Neural progenitor cell (in vitro differentiated cells): ENCODE measurements at places on chromosomes 11 and 22. TPM values are rescaled to one million over a fixed set of nuclear protein-coding genes. Genes with fewer than 3 reads are reported as not detected.

The B4GALNT4 gene
- total RNA-seq = 16.4 and 110 TPM in 2 replicates

The UPK3A gene
- total RNA-seq = 0.50 TPM in 1 of 2 replicates, not detected in the other

The PRR33 gene
- not detected in 2 replicates for total RNA-seq

The CCDC87 gene
- total RNA-seq = 0.22 and 1.2 TPM in 2 replicates

The OR5A1 gene
- total RNA-seq = 0.02 and 0.06 TPM in 2 replicates

The ISX gene
- total RNA-seq = not detected in 2 replicates

The RIMBP3B gene
- 0.34 TPM in 1 of 2 replicates, not detected in the other for total RNA-seq

The RTN4RL2 gene
- 0.13 and 1.9 TPM in 2 replicates for total RNA-seq

The OR52A1 gene
- total RNA-seq = not detected in 2 replicates

The SEPTIN3 gene
- 12.8 and 20.5 TPM in 2 replicates for total RNA-seq

The DDX25 gene
- total RNA-seq = 8.9 and 12.4 TPM in 2 replicates

The FAM83F gene
- total RNA-seq = 0.09 and 0.56 TPM in 2 replicates

The RBMXL2 gene
- 0.19 TPM in 1 of 2 replicates, not detected in the other for total RNA-seq

The SPECC1L gene
- 35.8 and 48.9 TPM in 2 replicates for total RNA-seq

The DDX17 gene
- total RNA-seq = 621 and 672 TPM in 2 replicates

GRCh38 chr11:12287009-12287373 lies 90.4 kb upstream of the PARVA start:
- no peak for DNase-seq

DNA sequence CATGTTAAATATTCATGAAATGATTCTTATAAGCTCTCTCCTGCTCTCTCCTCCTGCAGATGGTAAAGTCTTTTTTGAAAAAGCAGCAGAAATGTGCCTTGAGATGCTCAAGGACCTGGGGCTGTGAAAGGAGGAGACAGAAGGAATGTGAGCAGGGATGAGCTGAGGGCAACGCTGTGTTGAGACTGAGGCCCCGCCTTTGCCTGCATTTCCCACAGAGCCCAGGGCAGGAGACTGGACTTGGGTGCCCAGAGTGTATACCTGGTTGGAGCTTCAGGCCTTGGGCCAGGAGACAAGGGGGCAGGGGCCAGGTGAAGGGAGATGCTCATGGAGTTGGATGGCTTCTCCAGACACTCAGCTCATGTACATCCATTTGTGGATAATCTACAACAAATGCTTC lies 39.2 kb downstream of the CEP164 start:
- DNase-seq = no peak

DNA sequence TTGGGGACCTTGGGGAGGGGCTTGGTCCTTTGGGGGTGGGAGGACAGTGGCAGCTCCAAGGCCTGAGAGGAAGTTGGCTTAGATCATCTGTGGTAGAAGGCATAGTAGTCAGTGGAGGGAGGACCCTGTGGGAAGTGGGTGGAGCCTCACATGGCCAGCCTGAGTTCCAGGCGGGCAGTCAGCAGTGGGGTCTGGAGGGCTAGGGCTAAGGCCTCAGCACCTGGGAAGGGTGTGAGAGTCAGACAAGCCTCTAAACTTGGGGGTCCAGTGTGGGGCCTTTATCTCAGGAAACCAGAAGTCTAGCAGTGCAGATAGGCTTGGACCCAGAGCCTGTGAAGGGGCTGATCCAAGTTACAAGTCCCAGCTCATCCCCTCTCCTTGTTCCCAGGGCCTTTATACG lies 4.0 kb downstream of the NLRX1 start:
- DNase-seq = no peak

- DNase-seq = no peak
These were observed 1.8 kb upstream of the NFAM1 start for GRCh38 chr22:42433754-42434682.

- no peak for DNase-seq
These were observed 14.0 kb upstream of the LRRC32 start for GRCh38 chr11:76684516-76684915.

GRCh38 chr22:22125579-22126468 lies 118.8 kb upstream of the VPREB1 start:
- no peak for DNase-seq

DNA sequence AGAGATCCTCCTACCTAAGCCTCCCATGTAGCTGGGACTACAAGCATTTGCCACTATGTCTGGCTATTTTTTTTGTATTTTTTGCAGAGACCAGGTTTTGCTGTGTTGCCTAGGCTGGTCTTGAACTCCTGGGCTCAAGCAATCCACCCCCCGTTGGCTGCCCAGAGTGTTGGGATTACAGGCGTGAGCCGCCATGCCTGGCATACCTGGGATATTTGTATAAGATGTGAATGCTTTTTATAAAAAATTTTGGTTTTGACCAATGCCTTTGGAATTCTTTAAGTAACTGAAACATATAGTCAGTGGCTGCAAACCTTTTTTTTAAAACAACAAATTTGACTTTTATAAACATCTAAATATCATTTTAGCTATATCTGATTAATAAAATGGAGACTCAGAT lies 42.4 kb downstream of the ADAMTS8 start:
- DNase-seq = no peak

GRCh38 chr22:34645375-34645774 lies 420.6 kb upstream of the ISX start:
- peak; percentile 44 for DNase-seq

DNA sequence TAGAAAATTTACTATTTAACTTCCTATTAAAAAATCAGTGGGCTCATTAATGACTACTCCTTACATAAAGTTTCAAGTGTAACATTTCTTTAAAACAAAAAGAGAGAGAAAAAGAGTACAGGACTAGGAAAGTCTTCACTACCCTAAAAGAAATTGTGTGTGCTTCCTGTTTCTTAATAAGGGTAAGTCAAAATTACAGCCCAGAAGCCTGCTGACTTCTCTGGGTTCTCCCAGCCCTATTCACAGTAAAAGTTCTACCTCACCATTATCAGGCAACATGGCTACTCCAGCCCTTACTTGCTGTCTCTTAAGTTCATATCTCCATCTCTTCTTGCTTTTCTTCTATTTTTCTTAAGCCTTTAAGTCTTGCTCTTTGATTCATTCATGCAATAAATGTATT lies 20.3 kb upstream of the ZC3H12C start:
- no peak for DNase-seq

DNA sequence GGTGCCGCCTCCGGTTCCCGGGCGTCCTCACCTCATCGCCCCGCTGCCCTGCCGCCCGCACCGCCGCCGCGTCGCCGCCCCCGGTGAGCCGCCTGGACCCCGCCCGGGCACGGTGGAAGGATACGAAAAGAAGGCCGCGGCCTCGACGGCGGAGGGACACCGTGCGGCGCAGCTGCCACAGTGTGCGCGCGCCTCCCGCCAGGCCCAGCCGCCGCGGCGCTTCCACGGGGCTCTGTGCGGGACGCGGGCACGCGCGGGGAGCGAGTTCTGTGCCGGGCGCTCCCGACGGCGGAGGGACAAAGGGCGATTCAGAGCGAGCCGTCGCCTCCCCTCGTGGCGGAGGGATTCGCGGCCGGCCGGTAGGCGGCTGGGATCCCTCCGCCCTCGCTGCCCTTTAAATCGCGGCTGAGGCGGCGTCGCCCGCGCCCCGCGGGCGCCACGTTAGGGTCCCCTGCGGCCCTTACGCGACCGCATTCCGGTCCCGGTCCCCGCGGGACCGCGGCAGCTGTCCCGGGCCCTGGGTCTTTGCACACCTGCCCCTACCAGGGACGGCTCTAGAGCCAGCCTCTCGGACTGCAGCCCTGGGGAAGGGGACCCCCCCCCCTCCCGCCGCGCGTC lies 568 bp upstream of the KMT5B start:
- peak; percentile 97 for DNase-seq

- DNase-seq = no peak
These were observed 36.8 kb upstream of the GRIA4 start for GRCh38 chr11:105573091-105573490.

DNA sequence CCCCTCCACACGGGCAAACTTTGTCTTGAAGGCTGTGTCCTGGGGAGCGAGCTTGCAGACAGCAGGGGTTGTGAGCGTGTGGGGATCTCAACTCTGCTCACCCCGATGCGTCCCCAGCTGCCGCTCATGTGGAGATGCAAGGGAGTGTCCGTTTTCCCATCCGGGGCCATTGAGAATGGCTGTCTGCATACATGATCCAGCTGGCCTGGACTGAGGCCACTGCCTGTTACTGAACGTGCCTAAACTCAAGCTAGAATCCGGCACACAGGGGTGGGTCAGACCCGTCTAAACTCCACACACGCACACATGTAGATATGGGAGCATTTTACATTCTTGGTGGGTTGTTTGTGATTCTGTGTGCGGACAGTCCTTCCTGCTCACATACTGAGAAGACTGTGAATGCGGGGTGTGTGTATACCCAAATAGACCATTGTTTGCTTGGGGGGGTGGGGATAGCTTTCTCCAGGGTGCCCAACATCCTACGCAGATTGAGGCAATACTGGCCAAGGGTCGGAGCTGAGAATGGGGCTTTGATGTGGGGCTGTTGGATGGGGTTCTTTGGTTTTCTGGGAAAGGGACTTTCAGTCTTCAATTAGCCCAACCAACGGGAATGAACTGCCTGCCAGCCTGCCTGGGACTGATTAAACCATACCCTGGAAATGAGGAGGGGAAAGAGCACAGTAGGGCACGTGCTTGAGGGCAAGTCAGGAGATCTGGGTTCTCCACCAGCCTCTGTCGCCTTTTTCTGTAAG lies 60.4 kb downstream of the ST3GAL4 start:
- DNase-seq = no peak

DNA sequence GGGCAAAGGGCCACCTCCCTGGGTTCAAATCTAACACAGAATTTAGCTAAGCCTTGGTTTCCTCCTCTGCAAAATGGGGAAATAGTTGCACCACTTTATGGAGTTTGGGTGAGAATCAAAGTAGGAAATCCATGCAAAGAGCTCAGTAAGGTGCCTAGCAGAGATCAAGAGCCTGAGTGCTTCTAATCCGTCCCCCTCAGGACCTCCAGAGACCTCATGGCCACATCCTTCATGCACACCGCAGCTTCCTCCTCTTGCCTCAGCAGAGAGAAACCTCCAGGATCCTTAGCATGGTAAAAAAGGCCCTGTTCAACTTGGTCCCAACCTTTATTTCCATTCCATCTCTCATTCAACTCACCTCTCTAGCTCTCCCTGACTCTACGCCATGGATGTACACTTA lies 37.8 kb upstream of the NAV2 start:
- no peak for DNase-seq

DNA sequence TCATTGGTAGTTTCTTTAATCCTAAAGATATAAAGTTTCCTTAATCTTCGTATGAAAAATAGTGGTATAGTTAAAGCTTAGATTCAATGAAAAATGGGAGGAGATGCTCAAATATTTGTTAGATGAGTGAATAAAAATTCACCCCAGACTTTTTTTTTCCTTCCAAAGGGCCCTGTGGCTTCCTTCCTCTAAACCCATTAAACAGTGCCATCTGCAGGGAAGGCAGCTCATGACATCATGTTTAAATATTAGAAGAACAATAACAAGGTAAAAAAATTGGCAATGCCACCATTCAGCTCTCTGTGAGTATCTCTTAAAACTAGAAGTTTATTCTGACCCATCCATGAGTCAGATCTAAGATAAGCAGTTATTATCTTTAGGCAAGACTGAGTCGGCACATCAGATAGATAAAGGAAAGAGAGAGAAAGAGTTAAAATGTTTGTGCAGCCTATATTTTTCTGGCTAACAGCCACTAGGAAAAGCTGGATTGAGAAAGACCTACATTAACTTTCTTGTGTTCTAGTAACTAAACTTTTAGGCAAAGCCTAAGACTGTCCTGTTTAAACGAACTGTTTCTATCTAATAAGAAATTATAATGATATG lies 19.1 kb upstream of the OOSP1 start:
- DNase-seq = peak; percentile 33

- DNase-seq = no peak
These were observed 620.4 kb downstream of the BRD1 start for GRCh38 chr22:49207008-49208003.

DNA sequence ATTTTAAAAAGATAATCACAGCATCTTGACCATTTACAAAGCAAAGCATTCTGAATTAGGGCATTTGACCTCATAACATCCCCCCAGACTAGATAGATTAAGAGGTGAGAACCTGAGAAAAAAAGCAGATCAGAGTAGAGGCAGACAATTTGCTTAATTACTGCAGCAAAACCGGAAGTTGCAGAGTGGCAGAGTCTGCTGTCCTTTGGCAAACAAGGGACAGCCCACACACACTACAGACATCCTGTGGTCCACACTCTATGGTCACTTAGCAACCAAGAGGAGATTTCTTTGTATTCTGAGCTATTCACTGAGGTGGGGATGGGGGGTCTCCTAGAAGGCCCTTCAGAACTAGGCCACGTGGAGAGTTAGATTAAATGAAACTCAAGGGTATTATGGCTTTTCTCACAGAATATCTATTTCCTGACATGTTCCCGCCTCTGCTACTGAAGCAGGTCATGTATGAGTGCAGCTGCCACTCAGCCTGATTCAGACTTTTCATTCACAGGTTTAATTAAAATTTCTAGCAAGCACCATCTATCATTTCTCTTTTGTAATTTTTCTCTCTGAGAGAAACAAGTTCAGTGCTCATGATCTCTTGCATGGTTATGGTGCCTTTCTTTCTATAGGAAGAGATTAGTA lies 48.5 kb downstream of the SVIP start:
- peak; percentile 45 for DNase-seq

DNA sequence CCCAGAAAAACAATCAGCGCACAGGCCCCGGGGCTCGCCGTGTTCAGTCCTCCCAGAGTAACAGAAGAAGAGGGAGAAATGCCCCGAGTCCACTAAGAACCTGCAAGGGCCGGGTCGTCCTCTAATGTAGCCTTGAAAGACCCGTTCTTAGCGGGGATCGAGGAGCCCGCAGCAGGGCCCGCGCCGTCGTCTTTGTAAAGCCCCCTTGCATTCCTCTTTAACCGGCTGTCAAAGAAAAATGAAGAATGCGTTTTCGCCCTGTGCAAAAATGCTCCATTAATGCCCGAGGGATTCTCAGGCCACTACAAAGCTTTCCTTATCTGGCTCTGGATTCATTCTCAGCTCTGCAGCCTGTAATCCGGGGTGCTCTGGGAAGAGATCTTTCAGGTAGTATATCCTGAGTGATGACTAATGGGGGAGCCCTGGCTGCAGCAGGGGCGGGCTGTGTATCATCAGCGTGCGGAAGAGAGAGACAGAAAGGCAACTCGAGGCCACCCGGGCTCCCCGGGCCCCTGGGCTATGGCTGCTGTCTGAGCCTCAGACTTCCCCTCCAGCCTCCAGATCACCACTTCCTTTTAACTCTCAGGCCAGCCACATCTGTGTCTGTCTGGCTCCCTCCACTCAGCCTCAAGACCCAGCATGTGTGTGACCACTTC lies 78.2 kb downstream of the FBLN1 start:
- no peak for DNase-seq

DNA sequence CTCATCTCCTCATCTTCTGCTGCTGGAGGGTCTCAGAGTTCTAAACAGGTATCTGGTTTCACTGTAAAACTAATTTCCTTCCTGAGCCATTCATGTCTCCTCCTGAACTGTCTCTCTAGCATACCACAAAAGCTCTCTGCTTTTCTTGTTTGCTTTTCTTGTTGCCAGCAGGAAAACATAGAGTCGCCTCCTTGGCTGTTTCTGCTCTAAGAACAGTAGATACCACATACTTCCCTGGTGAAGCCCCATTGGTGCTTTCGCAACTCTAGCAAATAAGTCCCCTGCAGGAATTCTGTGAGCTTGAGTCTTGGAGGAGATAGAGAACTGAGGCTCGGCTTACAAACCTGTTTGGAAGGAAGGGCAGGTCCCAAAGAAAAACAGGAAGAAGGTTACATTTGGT lies 7.0 kb downstream of the DIXDC1 start:
- no peak for DNase-seq

GRCh38 chr11:86983021-86983488 lies 27.9 kb upstream of the FZD4 start:
- no peak for DNase-seq
